ENCODE measurements at places on chromosomes 6 and 20.

GRCh38 chr6:56250266-56250665 is 2.9 kb upstream of the COL21A1 start:
- DNase-seq = no peak

GRCh38 chr20:3404402-3404801 is 3.1 kb downstream of the DNAAF9 start:
- DNase-seq = no peak

DNA sequence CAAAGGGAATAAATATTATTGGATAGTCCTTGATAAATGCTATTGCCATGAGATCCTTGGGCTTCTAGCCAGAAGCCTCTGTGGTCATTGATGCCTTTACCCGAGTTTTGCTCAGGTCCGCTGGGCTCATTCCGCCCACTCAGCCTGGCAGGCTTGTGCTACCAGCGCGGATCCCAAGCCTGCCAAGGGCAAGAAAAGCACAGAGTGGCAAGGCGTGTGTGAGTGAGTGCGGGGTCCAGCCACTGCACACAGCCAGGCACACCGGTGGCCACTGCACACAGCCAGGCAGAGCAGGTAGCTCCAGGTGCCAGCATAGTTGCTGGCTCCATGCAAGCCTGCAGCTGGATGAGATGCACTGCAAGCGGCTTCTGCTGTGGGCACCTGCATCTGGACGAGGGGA is 38.7 kb downstream of the STK38 start:
- DNase-seq = no peak

GRCh38 chr6:130838250-130838860 is 11.1 kb downstream of the SMLR1 start:
- no peak for DNase-seq

GRCh38 chr6:53461041-53461656 is 83.8 kb downstream of the GCLC start:
- DNase-seq = no peak

DNA sequence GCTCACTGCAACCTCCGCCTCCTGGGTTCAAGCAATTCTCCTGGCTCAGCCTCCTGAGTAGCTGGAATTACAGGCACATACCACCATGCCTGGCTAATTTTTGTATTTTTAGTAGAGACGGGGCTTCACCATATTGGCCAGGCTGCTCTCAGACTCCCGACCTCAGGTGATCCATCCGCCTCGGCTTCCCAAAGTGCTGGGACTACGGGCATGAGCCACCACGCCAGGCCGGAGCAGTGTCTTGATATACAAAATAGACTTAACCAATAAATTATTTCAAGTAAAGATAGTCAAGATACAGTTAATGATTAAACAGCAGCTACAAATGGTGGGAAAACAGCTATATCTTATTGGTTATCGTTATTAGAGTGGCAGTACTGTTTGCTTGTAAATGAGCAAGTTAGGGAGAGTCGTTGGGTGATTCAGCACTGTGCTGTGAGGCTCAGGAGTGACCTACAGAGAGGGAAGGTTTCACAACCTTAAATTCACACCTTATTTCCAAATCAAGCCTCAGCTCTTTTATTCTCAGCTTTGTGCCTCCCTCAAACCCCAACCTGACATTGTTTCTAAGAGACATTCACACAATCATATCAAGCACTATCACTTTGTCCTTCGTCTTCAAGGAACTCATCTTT is 1128.4 kb upstream of the MAP3K7 start:
- no peak for DNase-seq

GRCh38 chr6:34549026-34549803 is 6.9 kb downstream of the SPDEF start:
- DNase-seq = no peak

GRCh38 chr6:110731196-110731595 is 84.1 kb downstream of the CDK19 start:
- no peak for DNase-seq

GRCh38 chr20:64042054-64042781 is 6.2 kb downstream of the C20orf204 start:
- DNase-seq = no peak

GRCh38 chr20:45105317-45105716 is 4.4 kb upstream of the KCNS1 start:
- DNase-seq = no peak

- no peak for DNase-seq
Measured at GRCh38 chr6:1392813-1393640, 3.7 kb downstream of the FOXF2 start.

DNA sequence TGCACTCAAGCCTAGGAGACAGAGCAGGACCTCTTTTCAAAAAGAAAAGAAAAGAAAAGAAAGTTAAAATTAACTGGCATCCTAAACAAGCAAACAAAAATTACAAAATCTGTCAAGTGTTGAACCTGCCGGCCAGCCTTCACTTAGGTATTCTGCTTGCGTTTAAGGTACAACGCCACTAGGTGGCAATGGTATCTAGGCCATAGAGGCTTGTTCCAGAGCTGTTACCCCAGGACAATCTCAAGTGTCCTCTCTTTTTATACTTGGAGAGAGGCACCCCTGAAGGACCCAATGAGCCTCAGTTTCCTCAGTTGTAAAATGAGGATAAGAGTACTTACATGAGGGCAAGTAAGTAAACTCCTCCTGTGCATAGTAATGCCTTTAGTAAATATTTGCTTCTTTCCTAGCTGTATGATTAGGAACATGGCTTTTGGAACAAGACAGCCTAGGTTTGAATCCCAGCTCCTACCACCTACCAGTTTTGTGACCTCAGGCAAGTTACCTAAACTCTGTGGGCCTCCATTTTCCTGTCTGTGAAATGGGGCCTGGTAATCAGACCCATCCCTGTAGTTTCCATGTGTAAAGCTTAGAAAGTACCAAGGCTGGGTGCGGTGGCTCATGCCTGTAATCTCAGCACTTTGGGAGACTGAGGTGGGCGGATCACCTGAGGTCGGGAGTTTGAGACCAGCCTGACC is 5.8 kb upstream of the PACSIN1 start:
- no peak for DNase-seq

- DNase-seq = no peak
Measured at GRCh38 chr6:28081486-28081751, 1.1 kb downstream of the ZNF165 start.

DNA sequence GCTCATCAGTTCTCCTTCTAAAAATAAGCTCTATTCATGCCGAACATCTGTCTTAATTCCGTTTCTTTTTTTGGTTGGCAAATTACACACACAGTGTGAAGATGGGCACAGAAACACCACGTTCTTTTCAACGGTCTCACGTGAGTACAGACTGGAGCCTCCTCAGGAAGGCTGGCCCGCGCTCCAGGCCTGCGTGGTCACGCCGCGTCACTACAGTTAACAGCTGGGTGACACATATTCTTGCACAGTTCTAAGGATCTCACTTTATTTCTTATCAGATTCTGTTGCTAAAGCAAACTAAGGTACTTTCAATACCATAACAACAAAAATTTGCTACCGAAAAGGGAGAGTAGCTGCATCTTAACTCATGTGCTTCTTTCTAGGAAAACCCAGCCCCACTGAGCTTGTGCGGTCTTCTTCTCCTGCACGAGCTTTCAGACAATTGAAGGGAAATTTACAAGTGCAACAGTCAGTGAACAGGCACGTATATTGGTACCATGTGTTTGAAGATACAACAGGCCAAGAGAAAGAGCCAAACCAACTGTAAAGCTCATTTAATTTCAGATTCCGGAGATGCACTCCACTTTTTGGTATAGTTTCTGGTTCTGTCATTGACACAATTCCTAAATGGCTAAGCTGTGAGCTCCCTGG is 55.6 kb upstream of the MPC1 start:
- no peak for DNase-seq

GRCh38 chr6:158251565-158251964 is 60.7 kb upstream of the TULP4 start:
- DNase-seq = no peak

- DNase-seq = no peak
Measured at GRCh38 chr20:34987288-34988190, 31.9 kb downstream of the MYH7B start.

- DNase-seq = no peak
Measured at GRCh38 chr6:121430514-121431460, 4.7 kb upstream of the GJA1 start.

DNA sequence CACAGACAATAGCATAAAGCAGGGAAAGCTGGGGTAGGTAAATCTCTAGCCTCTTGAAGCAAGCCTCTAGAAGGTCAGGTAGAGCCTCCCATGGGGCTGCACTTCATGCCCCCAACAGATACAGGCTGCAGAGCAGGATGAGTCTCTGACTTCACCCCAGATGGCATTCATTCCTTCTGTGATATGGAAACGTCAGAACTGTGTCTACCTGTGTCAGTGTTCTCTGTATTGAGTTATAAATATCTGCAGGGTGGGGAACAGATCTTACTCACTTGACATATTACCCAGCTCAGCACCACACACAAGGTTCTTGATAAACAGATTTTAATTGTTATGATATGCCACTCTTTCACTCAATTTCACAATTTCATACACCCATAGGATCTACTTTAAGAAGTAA is 2.1 kb downstream of the LGSN start:
- DNase-seq = no peak

GRCh38 chr20:14744723-14745122 is 407.3 kb upstream of the FLRT3 start:
- DNase-seq = no peak

- no peak for DNase-seq
Measured at GRCh38 chr6:89079511-89080234, 878 bp upstream of the PNRC1 start.

DNA sequence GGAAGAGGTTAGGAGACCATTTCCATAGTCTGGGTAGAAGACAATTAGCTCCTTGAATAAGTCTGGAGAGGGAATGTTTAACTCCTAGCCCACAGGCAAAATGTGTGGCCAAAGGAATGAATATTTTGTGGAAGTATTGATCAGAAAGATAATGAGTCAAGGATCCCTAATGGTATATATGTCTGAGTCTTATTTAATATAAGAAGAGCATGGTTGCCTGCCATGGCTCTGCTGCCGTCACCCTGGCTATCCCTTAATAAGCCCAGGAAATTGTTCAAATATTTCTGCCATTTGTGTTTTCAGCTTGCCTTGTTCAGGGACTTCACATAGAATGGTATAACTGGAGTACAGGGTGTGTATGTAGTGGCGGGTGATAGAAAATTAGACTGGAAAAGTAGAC is 18.1 kb upstream of the CALHM6 start:
- DNase-seq = no peak

- DNase-seq = no peak
Measured at GRCh38 chr6:158653577-158654354, 3.9 kb downstream of the SYTL3 start.

DNA sequence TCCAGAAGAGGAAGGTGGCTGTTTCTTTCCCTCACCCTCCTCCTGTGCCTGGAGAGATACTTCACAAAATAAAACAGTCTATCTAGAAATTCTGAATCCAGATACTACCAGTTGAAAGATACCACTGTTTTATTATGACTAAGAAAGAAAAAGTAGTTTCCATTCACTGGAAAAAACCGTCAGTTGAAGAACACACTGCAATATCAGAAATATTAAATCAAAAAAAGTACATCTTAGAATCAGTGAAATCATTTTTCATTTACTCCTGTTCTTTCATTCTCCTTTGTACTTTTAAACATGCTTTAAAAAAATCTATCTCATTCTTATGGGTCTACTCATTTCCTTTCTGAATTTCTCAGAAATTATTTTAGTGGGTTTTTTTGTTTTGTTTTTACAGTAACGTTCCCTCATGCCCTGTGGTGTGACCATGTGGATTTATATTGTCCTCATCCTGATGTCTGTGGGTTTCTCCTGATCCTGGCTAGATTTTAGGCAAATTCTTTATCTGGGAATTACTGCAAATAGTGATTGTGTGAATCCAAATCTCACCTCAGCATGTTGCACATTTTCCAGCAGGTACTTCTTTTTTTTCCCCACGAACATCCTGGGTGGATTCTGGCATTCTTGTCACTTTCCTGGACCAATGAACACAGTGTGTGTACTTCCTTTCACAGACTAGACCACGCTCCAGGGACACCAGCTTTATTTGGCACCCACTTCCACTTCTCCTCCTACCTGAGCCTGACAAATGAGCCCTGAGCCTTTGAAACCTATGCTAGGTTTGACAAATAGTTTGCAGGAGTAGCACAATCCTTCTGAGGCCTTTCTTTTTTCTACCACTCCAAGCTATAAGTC is 114.0 kb upstream of the LAMP5 start:
- DNase-seq = no peak

DNA sequence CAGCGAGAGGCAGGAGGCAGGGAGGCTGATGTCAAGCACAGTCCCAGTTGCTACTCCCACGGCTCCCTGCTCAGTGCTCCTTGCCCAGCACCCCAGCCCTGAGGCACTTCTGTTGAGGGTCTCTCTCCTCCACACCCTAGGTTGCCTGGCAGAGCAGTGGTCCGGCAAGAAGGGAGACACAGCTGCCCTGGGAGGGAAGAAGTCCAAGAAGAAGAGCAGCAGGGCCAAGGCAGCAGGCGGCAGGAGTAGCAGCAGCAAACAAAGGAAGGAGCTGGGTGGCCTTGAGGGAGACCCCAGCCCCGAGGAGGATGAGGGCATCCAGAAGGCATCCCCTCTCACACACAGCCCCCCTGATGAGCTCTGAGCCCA is 9.1 kb downstream of the CNPY3 start:
- DNase-seq = no peak

GRCh38 chr6:22804620-22805261 is 235.4 kb downstream of the HDGFL1 start:
- no peak for DNase-seq

GRCh38 chr6:135651964-135652755 is 154.6 kb upstream of the AHI1 start:
- no peak for DNase-seq

DNA sequence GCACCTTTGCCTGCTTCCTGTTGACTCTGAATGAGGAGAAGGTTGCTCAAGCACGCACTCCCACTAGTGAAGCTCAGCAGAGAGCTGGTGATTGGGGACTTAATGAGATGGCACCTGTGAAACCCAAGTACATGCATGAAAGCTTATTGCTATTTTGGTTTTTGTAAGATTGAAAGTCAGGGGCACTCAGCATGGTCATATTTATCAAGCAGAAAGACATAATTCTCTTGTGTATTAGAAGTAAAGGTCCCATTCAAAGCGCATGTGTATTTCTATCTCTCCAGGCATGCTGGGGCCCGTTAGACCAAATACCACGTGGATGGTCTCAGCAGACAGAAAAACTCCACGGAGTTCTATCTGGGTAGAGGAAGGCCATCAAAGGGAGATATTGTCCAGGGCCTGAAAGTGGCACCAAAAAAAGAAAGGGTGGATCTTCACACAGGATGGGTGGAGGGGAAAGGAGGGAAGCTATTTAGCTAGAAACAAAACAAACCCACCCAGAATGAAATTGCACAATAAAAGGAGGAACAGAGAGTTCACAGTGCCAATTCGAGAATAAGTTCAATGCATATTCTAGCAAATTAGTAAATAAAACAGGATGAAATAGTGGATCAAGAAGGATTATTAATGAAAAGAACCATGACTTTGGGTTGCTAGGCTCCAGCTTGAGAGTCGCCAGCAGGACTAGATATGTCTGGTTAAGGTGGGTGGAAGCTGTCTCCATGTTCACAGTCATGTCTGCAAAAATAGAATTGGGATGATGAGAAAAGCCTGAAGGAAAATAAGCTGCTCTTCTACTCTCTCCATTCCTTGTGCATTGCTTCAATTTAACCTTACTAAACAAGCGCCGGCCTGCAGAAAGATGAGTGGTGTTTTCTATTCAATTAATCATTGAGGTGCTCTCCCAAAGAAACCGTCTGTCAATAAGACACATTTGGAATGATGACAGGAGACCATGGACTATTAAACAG is 224.9 kb upstream of the DTNBP1 start:
- no peak for DNase-seq
